Peyer's patch (tissue), 4 donors: ENCODE measurements at places on chromosomes 1 and 21. TPM values are rescaled to one million over a fixed set of nuclear protein-coding genes. Genes with fewer than 3 reads are reported as not detected.

TCHHL1 gene
- not detected for total RNA-seq

FNDC5 gene
- total RNA-seq: 1.8 TPM

CLDN19 gene
- not detected for total RNA-seq

FTCD gene
- total RNA-seq: 0.67 TPM

DNA sequence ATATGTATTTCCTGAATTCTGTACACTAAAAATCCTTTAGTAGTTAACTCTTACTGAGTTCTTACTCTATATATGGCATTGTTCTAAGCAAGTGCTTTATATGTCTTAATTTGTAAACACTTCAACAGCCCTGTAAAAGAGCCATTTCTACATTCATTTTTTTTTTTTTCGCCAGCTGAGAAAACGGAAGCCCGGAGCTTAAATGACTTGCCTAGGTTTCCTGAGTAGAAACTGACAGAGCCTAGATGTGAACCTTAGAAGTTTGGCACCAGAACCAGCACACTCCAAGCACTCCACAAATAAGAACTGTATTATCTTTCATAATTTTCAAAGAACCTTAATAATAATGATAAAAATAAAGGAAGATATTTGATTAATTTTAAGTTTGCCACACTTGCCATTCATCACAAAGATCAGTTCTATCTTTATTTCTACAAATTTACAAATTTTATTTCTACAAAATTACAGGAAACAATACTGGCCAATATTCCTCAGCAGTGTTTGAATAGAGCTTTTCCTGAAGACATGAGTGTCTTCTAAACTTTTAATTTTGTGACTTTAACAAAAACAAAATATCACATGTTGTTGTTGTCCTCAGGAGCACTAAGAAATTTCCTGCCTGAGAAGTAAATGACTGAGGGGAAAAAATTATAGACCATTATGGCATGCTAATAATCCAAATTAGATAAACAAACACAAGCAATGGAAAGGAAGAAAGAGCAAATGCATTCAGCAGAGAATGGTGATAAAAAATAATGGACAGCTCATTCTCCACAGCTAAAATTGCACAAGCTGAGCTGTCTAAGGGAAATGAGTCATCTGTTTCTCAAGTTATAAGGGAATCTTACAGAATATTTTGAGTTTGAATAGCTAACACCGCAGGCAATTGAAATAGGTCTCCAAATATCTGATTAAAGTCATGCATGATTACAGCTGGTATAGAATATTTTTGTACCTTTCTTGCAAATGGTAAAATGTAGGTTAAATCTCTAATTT, 71.2 kb downstream of the DPYD start:
- no peaks in the 10 kb centered on the region for H3K27me3 ChIP-seq
- H3K36me3 ChIP-seq: no peaks in the 10 kb centered on the region
- H3K4me1 ChIP-seq: no peaks in the 10 kb centered on the region
- H3K4me3 ChIP-seq: no peak overlapping the region
- no peak overlapping the region for H3K27ac ChIP-seq

DNA sequence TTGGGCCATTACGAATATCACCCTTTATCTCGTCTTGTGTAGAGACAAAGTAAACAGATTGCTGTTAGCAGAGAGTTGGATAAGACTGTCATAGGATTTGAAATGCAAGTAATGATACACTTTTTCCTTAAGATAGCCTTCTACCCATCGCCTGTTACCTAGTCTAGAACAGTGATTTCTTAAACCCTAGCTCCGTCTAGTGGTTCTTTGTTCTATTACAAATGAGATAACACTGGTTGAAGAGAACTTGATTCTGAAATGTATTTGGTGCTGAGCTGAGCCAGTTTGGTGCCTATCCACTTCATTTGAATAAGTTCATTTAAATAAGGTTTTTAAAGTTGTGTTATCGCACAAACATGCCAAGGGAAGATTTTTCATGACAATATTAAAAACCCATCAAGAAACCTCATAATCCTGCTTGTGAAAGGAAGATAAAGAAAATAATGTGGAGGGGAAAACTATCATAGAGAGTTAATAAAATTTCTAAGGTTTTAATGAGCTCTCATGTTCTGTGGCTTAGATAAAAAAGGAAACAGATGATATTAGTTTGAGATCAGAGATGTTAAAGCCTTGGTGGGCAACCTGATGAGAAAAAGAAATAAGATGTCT, 1.5 kb upstream of the KCNH1 start:
- no peak for DNase-seq
- no peaks in the 10 kb centered on the region for H3K36me3 ChIP-seq
- no peak overlapping the region for H3K27ac ChIP-seq
- H3K4me1 ChIP-seq: no peaks in the 10 kb centered on the region
- H3K4me3 ChIP-seq: no peak overlapping the region

GRCh38 chr1:200917291-200917817, 22.7 kb downstream of the INAVA start:
- H3K4me1 ChIP-seq: peaks cover 17% of the 10 kb centered on the region
- peak; percentile 59 for DNase-seq
- H3K36me3 ChIP-seq: peaks cover 13% of the 10 kb centered on the region

GRCh38 chr1:172255223-172255560, 165.3 kb upstream of the C1orf105 start:
- no peak overlapping the region for H3K4me3 ChIP-seq
- H3K27ac ChIP-seq: no peak overlapping the region
- H3K36me3 ChIP-seq: no peaks in the 10 kb centered on the region

GRCh38 chr1:54124906-54125305, 27.9 kb downstream of the CDCP2 start:
- H3K36me3 ChIP-seq: no peaks in the 10 kb centered on the region
- H3K27me3 ChIP-seq: no peaks in the 10 kb centered on the region
- no peaks in the 10 kb centered on the region for H3K4me1 ChIP-seq
- no peak overlapping the region for H3K27ac ChIP-seq

DNA sequence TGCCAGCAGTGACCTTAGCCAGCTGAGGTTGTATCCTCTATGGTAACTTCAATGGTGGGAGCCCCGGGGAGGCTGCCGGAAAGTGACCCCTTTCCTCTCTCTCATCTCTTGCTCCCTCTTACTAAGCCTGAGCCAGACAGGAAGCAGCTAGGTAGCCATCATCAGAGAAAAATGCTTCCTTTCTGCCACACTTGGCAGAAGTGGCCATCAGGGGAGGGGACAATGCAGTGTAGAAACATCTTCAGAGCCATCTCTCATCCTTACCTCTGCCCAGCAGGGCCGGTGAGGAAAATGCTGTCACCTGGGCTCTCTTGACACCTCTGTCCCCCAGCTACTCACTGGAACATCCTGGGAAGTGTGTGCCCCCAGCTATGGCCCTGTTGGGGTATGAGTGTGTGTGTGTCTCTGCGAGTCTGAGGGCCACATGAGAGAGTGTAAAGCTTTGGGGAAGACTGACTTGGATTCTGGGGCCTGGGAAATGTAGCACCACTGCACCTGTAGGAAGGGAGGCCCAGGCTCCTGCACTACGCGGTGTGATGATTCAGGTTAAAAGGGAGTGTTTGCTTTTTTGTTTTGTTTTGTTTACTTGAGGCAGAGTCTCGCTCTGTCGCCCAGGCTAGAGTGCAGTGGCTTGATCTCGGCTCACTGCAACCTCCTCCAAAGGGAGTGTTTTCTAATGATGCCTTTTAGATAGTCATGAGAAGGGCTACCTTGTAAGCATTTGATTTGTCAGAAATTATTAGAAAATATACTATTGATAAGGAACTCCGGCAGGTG, 48.7 kb upstream of the CNTN2 start:
- DNase-seq: no peak
- H3K36me3 ChIP-seq: no peaks in the 10 kb centered on the region
- H3K27me3 ChIP-seq: no peaks in the 10 kb centered on the region
- H3K27ac ChIP-seq: no peak overlapping the region

- H3K27me3 ChIP-seq: no peaks in the 10 kb centered on the region
- DNase-seq: no peak
- no peak overlapping the region for H3K4me3 ChIP-seq
Observed at GRCh38 chr1:59173721-59174120, 123.2 kb upstream of the FGGY start.

- H3K27me3 ChIP-seq: no peaks in the 10 kb centered on the region
- no peak overlapping the region for H3K4me3 ChIP-seq
- H3K36me3 ChIP-seq: no peaks in the 10 kb centered on the region
- no peak for DNase-seq
Observed at GRCh38 chr1:45275054-45275453, 51.6 kb upstream of the HPDL start.

DNA sequence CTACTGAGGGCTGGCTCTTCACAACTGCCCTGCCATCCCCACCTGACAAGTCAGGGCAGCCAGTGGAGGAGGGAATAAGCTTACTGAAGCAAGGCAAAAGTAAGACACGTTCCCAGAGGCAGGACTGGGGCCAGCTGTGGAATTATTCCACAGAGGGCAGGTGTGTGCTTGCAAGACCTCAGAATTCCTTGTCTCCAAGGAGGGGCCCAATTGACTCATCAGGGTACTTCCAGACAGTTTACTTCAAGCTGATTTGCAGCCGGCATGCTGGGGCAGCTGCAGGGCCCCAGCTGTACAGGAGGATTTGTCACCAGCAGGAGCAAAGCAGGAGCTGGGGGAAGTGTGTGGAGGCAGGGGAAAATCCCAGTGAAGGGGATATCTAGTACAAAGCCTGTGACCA, 167.5 kb upstream of the CAMK1G start:
- H3K4me3 ChIP-seq: no peak overlapping the region
- no peaks in the 10 kb centered on the region for H3K36me3 ChIP-seq
- no peak overlapping the region for H3K27ac ChIP-seq
- no peaks in the 10 kb centered on the region for H3K27me3 ChIP-seq

DNA sequence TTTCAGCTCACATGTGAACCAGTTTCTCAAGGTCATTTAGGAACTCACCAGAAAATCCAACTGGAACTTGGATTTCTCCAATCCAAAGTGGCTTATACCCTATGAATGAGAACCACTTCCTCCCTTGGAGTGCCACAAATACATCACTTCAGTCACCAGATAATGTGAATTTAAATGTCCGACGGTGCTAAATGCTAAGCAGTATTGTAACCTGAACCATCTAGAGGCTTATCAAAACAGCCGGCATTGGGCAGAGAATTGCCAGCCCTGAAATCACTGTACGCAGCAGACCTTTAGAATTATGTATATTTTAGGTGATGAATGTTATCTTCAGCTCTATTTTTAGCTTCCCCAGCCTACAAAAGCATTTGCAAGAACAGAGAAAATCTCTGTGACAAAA, 76.8 kb upstream of the COX20 start:
- DNase-seq: no peak
- H3K36me3 ChIP-seq: no peaks in the 10 kb centered on the region
- no peak overlapping the region for H3K4me3 ChIP-seq
- no peaks in the 10 kb centered on the region for H3K4me1 ChIP-seq
- H3K27me3 ChIP-seq: no peaks in the 10 kb centered on the region

DNA sequence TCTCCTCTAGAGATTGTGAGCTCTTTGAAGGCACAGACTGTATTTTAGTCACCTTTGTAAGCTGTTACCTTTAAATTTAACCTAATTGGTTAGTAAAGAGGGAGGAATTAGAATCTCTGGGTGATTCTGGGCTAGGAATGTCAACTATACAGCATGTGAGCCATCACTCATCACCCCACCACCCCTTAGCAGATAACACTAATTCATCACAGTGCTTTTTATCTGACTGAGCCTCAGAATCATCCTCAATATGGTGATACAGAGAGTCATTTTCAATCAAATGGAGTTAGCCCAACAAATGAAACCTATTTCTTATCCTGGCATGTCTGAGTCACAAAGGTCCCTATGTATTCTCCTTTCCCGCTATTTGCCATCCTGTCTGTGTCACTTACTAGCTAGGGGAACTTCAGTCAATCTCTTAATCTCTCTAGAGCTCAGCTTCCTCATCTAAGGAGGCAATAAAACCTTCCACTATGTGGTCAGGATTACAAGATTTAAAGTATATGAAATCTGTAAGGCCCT, 13.3 kb downstream of the KCNJ10 start:
- no peaks in the 10 kb centered on the region for H3K4me1 ChIP-seq
- no peaks in the 10 kb centered on the region for H3K27me3 ChIP-seq
- DNase-seq: no peak
- H3K4me3 ChIP-seq: no peak overlapping the region
